ENCODE measurements at places on chromosomes 5 and 9.

- DNase-seq: no peak
Measured at GRCh38 chr5:149356391-149356790, 1.5 kb upstream of the PCYOX1L start.

GRCh38 chr5:176521286-176521685 lies 15.9 kb downstream of the RNF44 start:
- no peak for DNase-seq

- no peak for DNase-seq
Measured at GRCh38 chr9:113962396-113962795, 86.3 kb downstream of the ZNF618 start.

DNA sequence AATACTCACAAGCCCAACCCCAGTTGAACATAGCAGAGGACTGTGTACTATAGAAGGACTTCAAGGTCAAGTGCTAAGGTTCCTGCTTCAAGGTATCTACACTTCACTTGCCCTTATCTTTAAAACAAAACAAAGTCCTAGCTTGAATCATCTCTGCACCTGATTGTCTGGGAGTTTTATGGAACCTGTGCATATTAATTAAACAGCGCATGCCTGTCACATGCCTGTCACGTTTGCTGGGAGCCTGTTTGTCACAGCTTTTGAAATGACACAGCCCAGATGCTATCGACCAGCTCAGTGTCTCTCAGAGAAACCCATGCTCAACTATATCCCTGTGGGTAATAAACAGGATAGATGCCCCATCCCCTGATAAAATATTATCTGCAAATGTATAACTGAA lies 476.0 kb downstream of the ZSWIM6 start:
- no peak for DNase-seq
